Fibroblast of skin of right biceps (primary cell): ENCODE measurements at places on chromosomes 4 and X.
A peak's percentile ranks its signal among the peaks of the same experiment; 100 is the strongest.

GRCh38 chrX:131783555-131784308 lies 239.4 kb upstream of the STK26 start:
- no peak for DNase-seq

GRCh38 chr4:120829113-120829831 lies 93.3 kb downstream of the PRDM5 start:
- no peak for DNase-seq

DNA sequence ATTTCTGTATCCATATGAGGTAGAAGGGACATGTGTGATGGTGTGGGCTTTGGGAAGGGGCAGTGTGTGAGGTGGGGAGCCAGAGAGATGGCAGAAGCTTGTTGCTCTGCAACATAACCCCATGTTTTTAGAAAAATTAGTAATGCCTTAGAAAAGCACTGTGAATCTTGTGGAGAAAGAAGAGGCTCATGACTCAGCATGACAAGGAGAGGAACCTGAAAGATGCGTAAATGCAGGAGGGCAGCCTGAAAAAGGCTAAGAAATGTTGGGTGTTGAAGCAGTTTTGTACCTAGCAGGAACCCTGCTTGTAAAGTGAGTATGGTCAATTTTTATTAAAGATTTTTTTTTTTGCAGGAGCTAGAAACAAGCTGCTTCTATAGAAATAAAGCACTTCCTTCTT lies 59.8 kb downstream of the ARSJ start:
- DNase-seq: peak; percentile 51

- DNase-seq: no peak
These were observed 181.7 kb downstream of the GABRB1 start for GRCh38 chr4:47213106-47213505.

DNA sequence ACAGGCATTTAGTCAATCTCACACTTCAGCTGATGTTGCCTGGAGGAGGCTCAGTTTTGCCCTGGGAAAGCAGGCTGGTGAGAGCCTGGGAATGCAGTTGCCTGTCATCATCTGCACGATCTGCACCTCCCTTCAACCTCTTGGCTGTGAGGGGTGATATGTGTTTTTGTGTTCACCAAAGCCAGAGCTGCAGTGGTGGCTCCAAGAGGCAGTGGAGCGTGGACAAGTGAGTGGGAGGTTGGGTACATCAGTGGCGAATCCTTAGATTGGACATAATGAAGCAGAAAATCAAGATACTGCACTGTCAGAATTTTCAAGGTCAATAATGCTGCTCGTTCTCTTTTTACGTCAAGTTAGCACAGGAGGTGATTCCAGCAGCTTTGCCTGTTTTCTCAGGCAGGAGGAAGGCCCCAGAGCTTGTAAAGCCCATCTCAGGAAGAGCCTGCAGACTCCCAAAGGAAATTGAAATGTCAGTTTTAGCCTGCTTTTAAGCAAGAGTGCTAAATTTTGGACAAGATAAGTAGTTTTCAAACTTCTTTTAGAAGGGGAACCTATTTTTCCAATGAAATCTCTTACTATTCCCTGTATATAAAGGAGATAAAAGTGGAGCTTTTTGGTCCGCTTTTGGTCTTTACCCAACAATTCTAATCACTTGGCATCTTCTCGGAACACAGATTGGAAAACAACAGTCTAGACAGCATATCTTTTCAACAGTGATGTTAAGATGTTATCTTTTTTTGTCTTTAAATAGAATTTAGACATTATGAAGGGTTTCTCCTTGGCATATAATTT lies 92.8 kb downstream of the FRAS1 start:
- no peak for DNase-seq

- DNase-seq: no peak
These were observed 11.8 kb upstream of the SHISA3 start for GRCh38 chr4:42385516-42385915.

DNA sequence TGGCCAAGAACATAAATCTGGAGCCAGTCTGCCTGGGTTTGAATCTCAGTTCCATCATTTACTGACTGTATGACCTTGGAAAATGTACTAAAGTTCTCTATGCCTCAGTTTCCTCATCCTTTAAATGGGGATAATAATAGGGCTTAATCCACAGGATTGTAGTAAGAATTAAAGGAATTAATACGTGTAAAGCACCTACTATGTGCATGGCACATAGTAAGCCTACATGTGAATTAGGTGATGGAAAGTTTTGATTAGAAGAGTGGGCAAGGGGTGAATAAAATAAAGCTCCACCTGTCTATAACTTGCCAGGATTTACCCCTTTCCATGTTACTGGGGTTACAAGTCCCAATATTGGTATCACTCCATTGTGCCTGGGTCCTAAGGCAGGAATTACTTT lies 35.8 kb upstream of the IL13RA2 start:
- DNase-seq: no peak

DNA sequence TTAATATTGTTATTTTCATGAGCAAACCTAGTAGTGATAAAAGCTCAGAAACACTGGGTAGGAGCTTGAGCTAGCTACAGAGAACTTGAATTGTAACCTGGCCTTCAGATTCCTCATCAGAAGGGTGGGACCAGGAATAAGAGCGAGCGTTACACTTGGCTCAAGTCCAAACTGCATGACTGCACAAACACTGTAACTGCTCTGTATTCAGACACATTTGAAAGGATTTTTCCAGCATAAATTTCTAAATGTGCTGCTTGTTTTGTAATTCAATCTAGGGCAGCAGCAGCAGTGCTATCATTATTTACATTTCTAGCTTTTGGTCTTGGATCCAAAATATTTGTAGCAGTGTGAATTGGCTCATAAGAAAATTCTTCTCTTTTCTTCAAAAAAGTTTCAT lies 133.0 kb upstream of the TMLHE start:
- DNase-seq: peak; percentile 8

GRCh38 chr4:138242076-138242833 lies at the start of gene SLC7A11:
SLC7A11 (minus strand) TSS chr4:138242349; CDS start chr4:138242069, 280 bp downstream.
- DNase-seq: peak; percentile 99

DNA sequence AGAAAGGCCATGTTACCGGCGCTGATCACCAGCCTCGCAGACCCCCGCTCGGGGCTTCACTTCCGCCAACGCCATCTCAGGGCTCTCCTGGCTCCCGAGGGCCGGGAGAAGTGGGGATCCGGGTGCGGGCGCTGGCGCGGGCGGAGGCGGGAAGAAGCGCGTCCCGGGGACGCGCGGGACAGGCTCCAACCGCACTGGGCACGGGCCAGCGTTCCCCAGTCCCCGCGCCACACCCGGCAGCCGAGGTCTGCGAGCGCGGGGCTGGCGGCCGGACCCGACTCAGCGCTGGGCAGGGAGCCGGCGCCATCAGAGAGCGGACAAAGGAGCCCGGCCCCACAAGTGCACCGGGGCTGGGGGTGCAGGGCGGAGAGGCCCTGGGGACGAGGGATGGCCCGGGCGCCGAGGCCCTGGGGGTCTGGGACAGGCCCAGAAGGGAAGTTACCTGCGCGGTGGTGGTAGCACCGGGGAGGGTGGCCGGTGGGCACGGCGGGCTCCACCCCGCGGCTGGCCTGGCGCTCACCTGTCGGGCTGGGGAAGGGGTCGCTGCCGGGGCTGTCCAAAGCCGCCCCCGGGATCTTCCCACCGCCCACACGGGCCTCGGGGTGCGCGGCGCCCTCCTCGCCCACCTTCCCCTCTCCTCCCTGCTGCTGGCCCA lies 449 bp downstream of the CTPS2 start:
- DNase-seq: peak; percentile 3
